Right lung (tissue), 10 donors: ENCODE measurements at places on chromosomes 4 and X. TPM values are rescaled to one million over a fixed set of nuclear protein-coding genes. Genes with fewer than 3 reads are reported as not detected.

- DNase-seq: no peak
Measured at GRCh38 chrX:53544936-53545335, 110.8 kb upstream of the HSD17B10 start.

The CFP gene
- 3.0 TPM for polyA plus RNA-seq

The GLUD2 gene
- 2.9 TPM for polyA plus RNA-seq

GRCh38 chr4:14396183-14396582 lies 606.1 kb upstream of the CPEB2 start:
- no peak for DNase-seq

The ATOH1 gene
- not detected for polyA plus RNA-seq

The CPZ gene
- 3.0 TPM for polyA plus RNA-seq
